ENCODE measurements at places on chromosomes 5 and 9.
A peak's percentile ranks its signal among the peaks of the same experiment; 100 is the strongest.

DNA sequence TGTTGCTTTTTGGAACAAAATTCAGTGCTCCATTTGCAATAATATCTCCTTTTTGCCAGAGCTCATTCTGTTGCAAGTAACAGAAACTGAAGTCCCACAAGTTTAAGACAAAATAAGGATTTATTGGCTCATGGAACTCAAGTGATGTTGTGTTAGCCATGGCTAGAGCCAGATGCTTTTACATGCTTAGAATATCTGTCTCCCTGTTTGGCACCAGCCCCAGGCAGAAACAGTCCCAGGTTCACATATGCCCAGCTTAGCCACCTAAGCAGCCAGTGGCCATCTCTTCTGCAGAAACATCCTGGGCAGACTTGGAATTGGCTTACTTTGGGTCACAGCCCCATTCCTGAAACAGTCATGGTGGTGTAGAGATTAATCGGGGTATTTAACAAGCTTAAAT lies 540.9 kb upstream of the SGCD start:
- DNase-seq, result no peak

GRCh38 chr9:114513055-114513958 lies 8.0 kb upstream of the WHRN start:
- DNase-seq, result no peak

- DNase-seq, result no peak
Observed at GRCh38 chr5:172896465-172896864, 62.4 kb downstream of the ERGIC1 start.

GRCh38 chr5:69030358-69031062 lies 63.3 kb upstream of the SLC30A5 start:
- DNase-seq, result no peak

- DNase-seq, result no peak
Observed at GRCh38 chr5:57034201-57034916, 82.4 kb upstream of the MIER3 start.

- DNase-seq, result no peak
Observed at GRCh38 chr5:5387777-5388176, 34.7 kb upstream of the ICE1 start.

GRCh38 chr9:35603506-35603985 lies 1.5 kb upstream of the TESK1 start:
- peak; percentile 72 for DNase-seq
